ENCODE measurements at places on chromosomes 11 and 22.

DNA sequence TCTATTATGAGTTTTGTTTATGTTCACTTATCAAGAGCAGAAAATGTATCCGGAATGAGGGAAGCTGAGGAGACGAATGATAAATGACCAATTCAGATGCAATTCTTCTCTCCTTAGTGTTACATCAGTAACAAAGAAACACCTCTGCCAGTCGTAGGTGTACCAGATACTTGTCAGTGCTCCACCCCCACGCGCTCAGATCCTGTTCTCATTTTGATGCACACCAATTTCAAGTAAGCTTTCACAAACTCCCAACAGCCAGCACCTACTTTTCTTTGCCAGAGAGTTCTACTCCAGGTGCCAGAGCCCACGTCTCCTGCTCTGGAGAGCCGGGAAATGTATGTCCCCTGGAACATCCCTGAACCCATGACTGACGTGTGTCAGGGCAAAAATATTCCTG, 43.7 kb downstream of the OR8B12 start:
- DNase-seq: no peak

GRCh38 chr22:37001826-37002225, 17.4 kb downstream of the TST start:
- DNase-seq: no peak

- no peak for DNase-seq
These were observed 108.0 kb upstream of the SYN3 start for GRCh38 chr22:33166206-33166605.

GRCh38 chr11:61567286-61568061, 13.4 kb downstream of the SYT7 start:
- DNase-seq: peak; percentile 88

DNA sequence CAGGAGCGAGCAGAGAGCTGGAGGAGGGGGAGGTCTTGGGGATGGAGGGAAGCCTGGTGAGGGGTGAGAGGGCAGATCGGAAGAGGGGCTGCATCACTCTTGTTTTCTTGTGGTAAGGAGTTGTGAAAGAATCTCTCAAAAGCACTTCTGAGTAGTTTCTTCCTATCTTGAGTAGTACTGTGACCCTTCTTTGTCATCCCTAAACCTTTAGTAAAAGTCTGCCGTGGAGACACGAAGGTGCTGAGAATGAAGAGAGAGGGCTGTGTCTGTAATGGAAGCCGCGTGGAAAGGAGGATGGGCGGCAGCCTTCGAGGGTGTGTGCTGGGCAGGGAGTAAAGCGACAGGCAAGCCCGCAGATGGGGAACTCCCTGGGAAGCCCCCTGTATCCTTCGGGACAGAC, 237.8 kb downstream of the TBC1D22A start:
- DNase-seq: no peak

DNA sequence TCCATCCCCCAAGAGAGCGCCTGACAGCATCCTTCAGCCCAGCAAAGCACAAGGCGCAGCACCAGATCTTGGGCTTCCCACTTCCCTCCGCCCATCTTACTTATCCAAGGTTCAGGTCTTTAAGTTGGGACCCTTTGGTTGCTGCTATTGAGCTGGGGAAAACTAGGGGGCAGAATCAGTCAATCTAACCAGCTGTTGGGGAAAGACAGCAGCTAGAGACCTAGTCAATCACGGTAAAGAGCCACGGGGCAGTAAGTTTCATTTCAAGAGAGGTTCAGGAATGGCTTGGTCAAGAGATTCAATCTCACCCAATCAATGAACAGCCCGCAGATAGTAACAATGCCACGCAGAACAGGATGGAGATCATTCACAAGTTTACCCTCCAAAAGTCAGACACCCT, 1.7 kb downstream of the ABTB2 start:
- DNase-seq: no peak

DNA sequence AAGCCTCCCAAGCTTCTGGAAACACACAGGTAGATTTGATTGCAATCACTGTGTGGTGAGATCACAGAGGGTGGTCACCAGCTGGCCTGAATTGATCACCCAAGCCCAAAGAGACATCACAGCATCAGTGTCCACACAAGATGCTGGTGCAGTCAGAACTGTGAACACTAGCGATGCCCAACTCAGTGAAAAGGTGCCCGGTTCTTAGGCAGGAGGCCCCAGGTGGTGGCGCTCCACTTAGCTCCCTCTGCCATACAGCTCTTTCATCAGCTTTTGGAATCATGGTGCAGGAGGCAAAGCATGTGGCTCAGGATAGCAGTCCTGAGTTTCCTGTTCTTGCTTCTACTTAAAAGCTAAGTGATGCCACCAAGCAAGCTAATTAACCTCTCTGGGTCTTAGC, 11.1 kb downstream of the DGCR2 start:
- no peak for DNase-seq

GRCh38 chr11:119990309-119991021, 147.4 kb downstream of the TRIM29 start:
- no peak for DNase-seq

DNA sequence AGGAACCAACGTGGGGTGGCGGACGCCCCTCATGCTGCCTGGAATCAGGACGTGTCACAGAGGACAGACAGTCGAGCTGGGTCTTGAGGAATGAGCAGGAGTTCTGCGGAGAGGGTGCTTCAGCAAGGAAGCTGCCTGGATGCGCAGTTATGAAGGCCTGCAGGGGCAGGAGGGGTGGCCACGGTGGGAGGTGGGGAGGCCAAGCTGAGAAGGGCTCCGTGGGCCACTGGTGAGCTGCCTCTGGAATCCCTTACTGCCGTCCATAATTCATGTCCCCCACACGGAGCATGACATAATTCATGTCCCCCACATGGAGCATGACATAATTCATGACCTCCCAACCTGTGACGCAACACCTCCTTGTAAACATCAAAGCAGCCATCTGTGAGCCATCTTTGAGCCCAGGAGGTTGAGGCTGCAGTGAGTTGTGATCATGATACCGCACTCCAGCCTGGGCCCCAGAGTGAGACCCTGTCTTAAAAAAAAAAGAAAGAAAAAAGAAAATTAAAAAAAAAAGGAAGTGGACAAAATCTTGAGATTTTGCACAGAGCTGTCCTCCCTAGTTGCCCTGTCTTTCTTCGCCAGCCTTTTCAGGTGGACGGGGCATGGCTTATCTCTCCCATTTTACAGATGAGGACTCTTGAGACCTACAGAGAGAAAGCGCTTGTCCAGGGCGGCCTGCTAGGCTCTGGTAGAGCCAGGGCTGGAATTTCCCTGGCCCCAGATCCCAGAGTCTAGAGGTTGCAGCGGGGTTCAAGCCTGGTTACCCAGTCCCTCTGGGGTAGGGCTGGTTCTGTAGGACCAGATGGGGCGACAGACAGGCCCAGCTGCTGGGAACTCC, 24.3 kb upstream of the PICK1 start:
- peak; percentile 58 for DNase-seq

DNA sequence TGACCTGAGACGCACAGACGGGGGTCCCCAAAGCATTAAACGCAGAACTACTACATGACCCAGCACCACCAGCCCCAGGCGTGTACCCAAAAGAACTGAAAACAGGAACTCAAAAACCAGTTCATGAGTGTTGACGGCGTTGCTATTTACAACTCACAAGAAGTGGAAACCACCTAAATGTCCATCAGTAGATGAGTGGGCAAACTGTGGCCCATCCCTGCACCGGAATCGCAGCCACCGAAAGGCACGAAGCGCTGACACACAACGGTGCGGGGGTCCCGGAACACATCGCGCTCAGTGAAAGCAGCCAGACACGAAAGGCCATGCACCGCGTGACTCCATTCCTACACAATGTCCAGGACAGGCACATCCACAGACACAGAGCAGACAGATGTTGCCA, 79.2 kb downstream of the TRMU start:
- DNase-seq: no peak

DNA sequence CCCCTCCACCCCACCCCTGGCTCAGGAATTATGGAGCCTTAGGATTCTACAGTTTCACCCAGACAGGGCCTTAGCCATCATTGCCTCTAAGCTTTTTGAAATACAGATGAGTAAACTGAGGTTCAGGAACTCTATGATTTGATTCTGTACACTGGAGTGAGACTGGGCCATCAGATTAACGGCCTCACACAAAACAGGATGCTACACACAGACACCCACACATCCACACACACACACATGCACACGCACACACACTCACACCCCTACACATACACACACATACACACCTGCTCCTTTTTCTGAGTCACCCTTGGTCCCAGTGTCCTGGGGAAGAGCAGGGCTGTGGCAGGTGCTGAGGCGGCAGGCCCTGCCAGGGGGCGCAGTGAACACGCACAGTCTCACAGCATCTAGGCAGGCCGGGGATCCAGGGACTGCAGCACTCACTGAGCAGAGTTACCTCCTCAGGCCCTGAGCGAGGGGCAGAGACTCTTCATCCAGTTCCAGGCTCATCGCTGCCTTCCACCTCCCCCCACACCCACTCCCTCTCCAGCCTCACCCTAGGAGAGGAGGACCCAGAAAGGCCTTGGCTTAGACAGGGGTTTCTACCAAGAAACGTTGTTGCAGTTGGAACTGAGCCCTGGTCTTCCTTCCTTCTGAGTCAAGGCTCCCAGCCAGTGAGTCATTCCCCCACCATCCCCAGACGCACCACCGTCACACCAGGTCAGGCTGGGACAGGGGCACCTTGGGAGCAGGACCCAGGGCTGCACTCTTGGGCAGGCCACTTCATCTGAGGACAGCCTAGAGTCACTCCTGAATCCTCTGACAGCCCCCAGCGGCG, 89.8 kb upstream of the PARVA start:
- peak; percentile 35 for DNase-seq

- DNase-seq: no peak
These were observed 19.1 kb downstream of the MPEG1 start for GRCh38 chr11:59193587-59194130.

- peak; percentile 24 for DNase-seq
These were observed 22.8 kb downstream of the PIM3 start for GRCh38 chr22:49983148-49984042.

DNA sequence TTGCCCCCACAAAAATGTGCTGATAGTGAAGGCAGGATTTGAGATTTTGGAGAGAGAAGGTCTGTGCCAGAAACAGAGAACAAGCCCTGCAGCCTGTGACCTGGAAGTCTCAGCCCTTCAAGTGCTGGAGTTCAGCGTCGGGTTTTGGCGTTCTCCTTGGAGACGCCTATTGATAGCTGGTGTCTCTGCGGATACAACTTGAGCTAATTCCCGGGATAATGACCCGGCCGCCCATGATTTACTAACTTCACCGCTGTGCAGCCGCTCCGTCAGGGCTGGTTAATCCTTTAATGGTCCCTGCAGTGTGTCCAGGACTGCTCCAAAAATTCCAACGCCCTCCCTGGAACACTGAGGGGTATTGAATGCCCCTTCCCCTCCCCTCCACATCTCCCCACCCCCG, 76.6 kb downstream of the WT1 start:
- no peak for DNase-seq

DNA sequence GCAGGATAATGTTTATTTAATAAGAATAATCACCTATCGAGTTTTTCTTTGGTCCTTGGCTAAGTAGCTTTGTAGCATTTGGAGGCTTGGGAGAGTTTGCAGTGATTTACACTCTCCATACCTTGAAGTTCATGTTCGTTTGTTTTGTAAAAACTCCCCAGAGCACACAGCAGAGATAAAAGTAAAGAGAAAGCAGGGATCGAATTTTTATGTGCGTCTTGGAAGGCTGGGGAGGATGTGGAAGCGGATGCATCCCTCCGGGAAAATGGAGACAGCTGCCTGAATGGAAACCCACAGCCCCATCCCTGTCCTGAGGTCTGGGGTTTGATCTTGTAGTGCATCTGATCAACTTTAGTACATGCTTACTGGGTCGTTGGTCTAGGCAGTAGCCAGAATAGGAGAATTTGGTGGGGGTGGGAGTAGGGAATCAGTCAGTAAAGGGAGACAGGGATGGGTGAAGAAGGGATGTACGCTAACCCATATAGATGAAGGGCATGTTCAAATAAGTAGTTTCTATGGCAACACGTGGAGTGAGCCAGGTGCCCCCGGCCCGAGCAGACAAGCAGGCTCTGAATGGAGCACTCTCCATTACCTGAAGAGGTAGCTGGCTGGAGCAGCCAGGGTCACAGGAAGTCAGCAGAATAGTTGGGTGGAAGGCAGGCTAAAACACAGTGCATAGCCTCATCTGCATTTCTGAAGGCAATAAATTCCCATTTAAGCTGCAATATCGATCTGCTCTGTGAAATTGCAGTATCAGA, 147.8 kb downstream of the COMMD9 start:
- no peak for DNase-seq

DNA sequence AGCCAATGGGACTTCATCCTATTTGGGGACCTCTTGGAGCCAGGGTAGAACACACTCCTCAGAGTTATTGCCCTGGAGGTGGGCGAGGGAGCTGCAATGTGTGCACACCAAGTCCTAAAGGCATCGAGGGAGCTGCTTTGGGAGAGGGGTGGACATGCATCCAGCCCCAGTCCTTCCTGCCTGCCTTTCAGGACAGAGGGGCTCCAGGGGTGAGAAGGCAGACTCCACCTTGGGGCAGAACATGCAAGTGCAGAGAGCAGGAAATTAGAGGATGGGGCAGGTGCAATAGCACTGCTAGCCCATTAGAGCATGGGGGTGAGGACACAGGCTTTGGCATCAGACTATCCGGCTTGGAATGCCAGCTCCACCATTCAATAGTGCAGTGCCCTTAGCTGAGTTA, 288.5 kb downstream of the OPCML start:
- no peak for DNase-seq

Measured in suppressor macrophage (primary cell).